Airway epithelial cell (primary cell): ENCODE measurements at places on chromosomes 5 and 9. TPM values are rescaled to one million over a fixed set of nuclear protein-coding genes. Genes with fewer than 3 reads are reported as not detected.

DELE1 gene
- 32.1 and 39.6 TPM in 2 replicates for total RNA-seq

BTNL3 gene
- not detected in 2 replicates for total RNA-seq

C9orf78 gene
- 33.7 and 38.4 TPM in 2 replicates for total RNA-seq

RAB3C gene
- total RNA-seq: not detected in 2 replicates

HSDL2 gene
- 24.0 and 35.4 TPM in 2 replicates for total RNA-seq

PDZD2 gene
- total RNA-seq: 4.7 and 5.9 TPM in 2 replicates

STK32A gene
- 0.46 and 1.8 TPM in 2 replicates for total RNA-seq

PCDHA13 gene
- not detected in 2 replicates for total RNA-seq

CLIC3 gene
- total RNA-seq: 179 and 203 TPM in 2 replicates

SEMA5A gene
- total RNA-seq: 0.79 and 1.5 TPM in 2 replicates

FKTN gene
- total RNA-seq: 11.3 and 55.9 TPM in 2 replicates

PHYHD1 gene
- total RNA-seq: 6.3 and 9.1 TPM in 2 replicates

IRGM gene
- total RNA-seq: not detected in 2 replicates

PPP1R26 gene
- 12.9 and 16.9 TPM in 2 replicates for total RNA-seq

HDAC3 gene
- 66.1 and 66.9 TPM in 2 replicates for total RNA-seq

CCDC192 gene
- total RNA-seq: not detected in 2 replicates

CD274 gene
- 4.8 and 5.3 TPM in 2 replicates for total RNA-seq

SPINK5 gene
- total RNA-seq: 62.8 and 78.0 TPM in 2 replicates

WWC1 gene
- 11.5 and 21.6 TPM in 2 replicates for total RNA-seq

GABRA1 gene
- not detected in 2 replicates for total RNA-seq

GRIN3A gene
- not detected in 2 replicates for total RNA-seq

FCN2 gene
- total RNA-seq: not detected in 2 replicates

PDGFRB gene
- total RNA-seq: 3.9 and 4.9 TPM in 2 replicates

ACER2 gene
- total RNA-seq: 4.3 and 6.2 TPM in 2 replicates

SLC22A4 gene
- 0.78 and 1.6 TPM in 2 replicates for total RNA-seq

EDIL3 gene
- 2.0 and 2.9 TPM in 2 replicates for total RNA-seq

WHRN gene
- total RNA-seq: 0.88 and 3.1 TPM in 2 replicates

CCDC152 gene
- 0.56 and 0.63 TPM in 2 replicates for total RNA-seq

FOCAD gene
- total RNA-seq: 33.0 and 60.8 TPM in 2 replicates

CDX1 gene
- total RNA-seq: not detected in 2 replicates

NFIB gene
- total RNA-seq: 16.4 and 20.5 TPM in 2 replicates
